ENCODE measurements at places on chromosomes 1 and 21.

DNA sequence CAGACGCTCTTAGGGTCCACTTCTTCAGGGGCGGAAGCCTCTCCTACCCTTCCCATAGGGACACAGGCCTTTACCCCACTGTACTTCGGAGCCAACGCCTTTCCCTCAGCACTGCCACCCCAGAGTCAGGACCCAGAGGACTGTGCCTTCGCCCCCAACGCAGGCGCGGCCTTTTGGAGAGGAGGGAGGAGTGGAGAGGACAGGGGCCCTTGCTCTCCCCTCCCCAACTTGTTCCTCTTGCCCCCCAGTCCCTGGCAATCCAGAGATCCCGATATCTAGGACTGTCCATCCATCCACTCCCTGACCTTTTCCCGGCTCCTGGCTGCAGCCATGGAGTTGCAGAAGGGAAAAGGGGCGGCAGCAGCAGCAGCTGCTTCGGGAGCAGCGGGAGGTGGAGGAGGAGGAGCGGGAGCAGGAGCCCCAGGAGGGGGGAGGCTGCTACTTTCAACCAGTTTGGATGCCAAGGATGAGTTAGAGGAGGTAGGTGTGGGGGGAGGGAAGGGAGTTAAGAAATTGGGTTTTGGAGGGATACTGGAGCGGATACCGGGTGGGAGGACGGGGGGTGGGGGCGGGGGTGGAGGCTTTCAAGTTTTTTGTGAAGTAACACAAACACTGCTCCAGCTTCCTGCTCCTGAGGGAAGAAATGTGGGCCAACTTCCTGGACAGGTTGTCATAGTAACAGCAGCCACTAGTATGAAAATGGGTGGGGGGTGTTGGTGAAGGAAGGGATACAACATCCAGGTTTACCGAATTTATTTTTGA, 636 bp downstream of the INTS3 start:
- DNase-seq = no peak

DNA sequence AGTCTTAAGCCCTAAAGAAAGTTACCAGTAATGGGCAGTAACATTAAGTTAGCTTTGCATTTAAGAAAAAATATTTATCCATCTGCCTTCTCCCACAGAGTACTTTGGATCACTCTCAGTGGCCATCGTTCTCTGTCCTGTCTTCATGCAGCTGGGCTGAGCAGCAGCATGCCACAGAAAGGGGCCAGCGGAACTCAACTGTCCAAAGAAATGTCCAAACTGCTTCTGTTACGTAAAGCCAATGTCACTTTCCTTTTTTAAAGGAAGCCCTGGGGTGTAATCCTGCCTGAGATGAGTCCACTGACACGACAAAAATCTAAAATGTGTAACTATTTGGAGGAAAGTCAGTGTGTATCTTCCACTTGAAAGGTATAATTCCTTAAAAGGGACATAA, 291.6 kb downstream of the SMYD3 start:
- no peak for DNase-seq

- no peak for DNase-seq
Measured at GRCh38 chr1:211520641-211521040, 28.7 kb upstream of the RD3 start.

DNA sequence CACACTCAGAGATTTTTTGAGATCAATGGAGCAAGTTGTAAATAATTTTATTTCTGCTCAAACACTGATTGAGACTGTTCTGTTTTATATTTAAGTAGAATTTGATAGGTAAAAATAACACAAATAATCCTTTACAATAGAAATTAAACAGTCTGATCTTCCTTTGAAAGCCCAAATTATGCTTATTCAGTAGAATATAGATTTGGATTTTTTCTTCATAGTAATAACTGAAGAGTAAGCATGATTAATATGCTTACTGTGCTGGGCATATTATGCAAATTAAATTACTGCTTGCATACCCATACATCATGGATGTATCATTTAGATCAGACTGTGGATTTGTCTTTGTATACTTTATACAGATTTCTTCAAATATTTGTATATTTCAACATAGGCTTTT, 121.4 kb downstream of the LEPR start:
- no peak for DNase-seq

- no peak for DNase-seq
Measured at GRCh38 chr1:210940081-210940617, 193.8 kb downstream of the KCNH1 start.

DNA sequence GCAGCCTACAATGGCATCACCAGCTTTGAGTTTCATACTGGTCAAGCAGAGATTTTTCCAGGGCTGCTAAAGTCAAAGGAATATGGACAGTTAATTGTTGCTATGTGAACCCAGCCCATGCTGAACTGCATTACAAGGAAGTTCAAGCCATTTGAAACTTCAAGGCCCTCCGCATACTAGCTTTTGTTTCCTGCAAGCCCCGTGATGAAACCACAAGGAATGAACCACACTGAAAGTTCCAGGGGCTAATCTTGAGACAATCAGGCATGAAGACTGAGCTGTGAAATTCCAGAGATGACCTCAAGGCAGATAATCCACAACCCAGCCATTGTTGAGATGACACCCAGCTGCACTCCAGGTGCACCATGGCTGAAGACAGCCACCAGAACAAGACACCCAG, 180.8 kb downstream of the C1orf21 start:
- no peak for DNase-seq

DNA sequence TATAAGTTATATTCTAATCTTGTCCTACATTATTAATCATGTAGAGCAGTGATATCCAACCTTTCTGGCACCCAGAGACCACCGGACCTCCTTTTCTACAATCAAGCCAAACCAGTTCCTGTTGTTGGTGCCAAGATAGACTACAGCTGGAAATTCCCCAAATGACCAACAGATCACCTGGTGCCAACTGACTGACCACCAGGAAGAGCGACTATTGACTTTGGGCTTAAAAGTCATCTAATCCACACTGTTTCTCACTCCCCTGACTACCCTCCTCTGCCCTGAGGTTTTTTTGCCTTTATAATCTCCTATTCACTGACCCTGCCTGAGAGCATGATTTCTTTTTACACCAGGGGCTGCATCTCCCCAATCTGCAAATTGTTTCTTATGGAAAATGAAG, 425.2 kb downstream of the TTLL7 start:
- DNase-seq = no peak

DNA sequence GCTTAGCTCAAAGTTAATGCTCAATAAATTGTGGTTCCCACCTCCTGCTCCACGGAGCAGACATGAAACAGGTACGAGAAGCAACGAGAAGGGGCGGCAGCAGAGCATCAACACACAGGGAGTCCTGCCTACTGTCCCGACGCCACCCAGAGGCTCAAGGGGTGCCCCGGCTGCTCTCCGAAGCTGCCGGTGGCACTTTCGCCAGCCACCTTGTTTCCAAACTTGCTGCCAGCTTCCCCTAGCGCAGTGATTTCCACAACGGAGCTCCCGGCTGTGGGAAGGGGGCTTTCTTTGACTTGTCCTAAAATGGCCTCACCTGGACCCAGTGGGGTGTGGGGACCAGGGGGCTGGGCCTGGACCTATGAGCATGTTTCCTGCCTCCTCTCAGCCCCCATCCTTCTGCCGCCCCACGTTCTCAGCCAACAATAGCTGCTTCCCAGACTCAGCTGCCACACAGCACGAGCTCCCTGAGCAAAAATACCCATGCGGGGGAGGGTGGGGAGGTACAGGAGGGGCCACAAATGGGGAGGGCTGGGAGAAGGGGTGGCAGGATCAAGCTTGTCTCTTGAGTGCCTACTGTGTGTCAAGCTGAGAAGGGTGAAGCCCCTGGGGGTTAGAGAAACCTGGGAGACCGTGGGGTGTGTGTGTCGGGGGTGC, 35.6 kb upstream of the ECE1 start:
- DNase-seq = no peak

DNA sequence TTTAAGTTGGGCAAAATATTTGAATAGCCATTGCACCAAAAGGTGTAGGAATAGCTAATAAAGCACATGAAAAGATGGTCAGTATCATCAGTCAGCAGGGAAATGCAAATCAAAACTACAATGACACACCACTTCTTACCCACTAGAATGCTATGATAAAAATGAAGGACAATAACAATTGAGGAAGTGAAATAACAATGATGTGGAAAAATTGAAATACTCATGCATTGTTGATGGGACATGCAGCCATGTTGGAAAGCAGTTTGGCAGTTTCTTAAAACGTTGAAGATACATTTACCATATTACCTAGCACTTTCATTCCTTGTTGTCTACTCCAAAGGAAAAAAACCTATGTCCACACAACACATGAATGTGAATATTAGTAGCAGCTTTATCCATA, 28.4 kb downstream of the HSD3B1 start:
- no peak for DNase-seq

DNA sequence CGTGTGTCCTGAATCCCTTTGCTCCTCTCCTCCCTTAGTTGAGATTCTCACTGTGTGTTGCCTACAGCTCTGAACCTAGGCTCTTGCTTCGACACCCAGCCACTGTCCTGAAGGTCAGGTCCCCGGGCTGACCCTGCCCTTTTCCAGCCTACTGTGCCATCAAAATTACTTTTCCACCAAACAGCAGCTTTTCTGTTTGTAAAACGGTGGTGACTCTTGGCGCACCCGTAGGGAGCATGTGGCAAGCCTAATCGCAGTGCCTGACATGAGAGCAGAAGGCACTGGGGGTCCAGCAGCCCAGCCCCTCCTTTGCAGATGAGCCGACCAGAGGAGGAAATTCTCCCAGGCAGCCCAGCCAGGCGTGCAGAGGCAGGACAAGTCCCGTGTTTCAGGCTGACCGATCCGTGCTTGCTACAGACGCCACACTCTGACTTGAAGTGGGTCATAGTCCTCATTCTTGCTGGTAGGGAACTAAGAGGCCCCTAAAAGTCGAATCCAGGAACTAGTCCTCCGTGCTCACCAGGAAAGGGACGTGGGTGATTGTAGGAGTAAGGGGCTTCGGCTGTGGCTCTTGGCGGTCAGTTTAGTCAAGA, 6.8 kb downstream of the GPR137B start:
- no peak for DNase-seq

GRCh38 chr1:213484333-213484732, 433.3 kb downstream of the RPS6KC1 start:
- no peak for DNase-seq

DNA sequence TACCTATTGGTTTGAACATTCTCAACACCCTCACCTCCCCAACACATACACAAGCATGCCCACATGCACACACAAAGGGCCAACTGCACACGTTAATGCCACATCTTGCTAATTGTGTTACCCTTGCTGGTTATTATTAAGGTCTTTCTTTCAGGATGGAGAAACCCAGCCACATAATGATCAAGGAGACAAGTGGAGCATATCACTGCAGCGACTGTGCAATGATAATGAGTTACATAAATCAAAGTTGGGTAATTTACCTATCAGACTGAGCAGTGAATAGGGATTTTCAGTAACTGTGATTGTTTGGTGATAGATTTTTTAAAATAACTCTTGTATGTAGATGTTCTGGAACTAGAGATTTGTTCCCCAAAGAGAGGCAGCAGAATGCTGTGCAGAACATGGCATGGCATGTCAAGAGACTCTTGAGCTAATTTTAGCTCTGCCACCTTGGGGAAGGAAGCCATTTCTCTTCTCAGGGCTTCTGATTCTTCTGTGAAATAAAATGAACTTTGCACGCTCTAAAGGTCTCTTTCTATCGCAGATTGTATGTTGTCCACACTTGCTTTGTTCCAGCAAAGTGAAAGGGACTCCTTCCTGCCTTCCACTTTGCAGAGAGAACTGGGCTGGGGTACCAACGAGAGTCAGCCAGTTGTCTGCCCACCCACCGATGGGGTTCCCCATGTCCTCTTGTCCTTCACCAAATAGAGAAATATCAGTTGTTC, 126.0 kb upstream of the CAMK1G start:
- no peak for DNase-seq

DNA sequence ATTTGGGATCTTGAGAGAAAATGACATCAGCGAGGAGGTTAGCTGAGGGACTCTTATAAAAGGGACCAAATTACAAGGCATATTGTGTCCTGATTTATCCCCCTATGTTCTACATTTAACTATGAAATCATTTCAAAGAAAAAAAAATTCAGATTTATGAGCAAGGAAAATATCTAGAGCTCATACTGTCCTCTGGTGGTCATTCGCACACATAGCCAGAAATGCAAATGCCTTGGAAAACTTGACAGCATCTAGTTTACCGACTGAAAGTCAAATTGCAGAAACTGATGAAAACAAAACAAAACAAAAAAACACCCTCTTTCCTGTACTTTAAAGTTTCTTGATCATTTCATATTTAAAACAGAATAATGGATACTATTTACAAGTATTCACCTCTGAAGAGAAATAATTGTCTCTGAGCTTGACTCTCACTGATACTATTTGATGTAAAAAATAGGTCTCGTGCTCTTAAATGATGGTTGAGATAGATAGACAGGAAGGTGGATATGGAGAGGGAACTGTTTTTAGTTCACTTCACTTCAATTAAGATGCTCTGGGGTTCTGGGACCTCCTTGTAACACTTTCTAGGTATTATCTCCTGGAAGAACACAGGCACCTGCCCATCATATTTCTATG, 253.8 kb downstream of the PCP4 start:
- no peak for DNase-seq

DNA sequence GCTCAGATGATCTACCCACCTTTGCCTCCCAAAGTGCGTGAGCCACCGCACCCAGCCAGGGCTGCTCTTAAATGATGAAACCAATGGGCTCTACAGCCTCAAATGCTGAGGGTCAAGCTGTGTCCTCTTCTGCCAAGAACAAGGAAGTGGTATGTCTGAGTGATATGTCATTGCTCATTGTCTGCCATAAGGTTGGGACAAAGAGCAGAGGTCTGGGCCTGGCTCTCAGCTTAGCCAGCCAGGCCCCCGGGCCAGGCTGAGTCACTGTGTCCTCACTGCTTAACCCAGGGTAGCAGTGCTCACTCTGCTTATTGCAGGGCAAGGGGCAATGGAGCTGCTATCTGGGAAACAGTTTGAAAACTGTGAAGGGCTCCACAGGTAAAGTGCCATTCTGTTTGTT, 8.3 kb upstream of the ETS2 start:
- DNase-seq = no peak

DNA sequence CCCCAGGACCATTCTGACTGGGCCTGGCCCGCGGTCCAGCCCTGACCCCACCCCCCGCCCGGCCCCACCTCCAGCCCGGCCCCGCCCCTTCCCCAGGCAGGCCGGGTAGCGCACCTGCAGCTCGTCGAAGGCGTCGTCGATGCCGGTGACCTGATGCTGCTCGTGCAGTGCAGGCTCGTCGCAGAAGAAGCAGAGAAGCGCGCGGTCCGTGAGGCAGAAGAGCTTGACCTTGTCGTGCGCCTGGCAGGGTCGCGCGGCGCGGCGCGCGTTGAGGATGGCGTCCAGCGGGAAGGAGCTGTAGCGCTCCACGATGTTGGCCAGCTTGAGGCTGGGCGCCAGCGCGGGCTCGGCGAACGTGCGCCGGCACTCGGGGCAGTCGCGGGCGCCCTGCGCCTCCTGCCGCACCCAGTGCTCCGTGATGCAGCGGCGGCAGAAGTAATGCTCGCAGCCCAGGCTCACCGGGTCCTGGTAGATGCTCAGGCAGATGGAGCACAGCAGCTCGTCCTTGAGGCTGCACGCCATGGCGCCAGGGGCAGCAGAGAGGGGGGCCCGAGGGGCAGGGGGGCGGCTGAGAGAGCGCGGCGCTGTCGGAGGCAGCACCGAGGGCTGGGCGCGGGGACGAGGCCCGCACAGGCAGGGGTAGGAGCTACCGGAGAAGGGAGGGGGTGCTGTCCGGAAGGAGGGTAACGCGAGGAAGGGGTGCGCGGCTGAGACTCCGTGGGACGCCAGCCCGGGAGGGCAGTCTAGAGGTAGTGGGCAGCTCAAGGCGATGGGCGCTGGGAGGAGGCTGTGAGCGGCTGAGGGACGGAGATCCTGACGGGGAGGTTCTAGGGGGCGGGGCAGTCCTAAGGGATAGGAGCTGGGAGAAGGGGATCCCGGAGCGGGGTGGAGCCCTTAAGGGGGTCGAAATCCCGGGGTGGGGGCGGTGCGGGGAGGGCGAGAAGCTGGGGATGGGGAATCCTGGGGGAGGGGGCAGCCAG, 642 bp downstream of the TRIM62 start:
- peak; percentile 49 for DNase-seq
